ENCODE measurements at places on chromosomes 3 and 15.

DNA sequence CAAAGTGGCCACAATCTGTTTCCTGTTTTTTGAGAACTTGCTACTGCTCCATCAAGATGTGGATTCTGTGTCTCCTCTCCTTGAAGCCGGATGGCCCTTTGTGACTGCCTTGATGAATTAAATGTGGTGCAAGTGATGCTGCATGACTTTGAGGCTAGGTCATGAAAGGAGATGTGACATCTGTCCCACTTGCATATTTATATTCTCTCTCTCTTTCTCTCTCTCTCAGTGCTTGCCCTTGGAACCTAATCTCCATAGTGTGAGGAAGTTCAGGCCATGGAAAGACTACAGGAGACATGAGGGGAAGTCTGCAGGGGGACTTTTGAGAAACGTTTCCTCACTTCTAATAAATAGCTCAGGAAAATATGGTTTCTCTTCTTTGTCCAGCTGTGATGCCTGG, 50.0 kb upstream of the ADPGK start:
- no peak for DNase-seq

- no peak for DNase-seq
Observed at GRCh38 chr3:142602619-142603385, 6.6 kb downstream of the PLS1 start.

DNA sequence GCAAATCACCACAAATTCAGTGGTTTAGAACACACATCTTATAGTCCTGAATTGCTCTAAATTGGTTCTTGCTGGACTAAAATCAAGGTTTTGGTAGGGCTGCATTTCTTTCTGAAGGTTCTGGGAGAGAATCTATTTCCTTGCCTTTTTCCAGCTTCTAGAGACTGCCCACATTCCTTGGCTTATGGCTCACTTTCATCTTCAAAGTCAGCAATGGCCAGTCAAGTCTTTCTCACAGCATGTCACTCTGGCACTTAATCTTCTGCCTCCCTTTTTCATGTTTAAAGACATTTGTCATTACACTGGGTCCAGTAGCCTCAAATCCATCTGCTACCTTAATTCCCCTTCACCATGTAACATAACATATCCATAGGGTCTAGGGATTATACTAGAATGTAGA, 149.0 kb downstream of the NEK10 start:
- no peak for DNase-seq

DNA sequence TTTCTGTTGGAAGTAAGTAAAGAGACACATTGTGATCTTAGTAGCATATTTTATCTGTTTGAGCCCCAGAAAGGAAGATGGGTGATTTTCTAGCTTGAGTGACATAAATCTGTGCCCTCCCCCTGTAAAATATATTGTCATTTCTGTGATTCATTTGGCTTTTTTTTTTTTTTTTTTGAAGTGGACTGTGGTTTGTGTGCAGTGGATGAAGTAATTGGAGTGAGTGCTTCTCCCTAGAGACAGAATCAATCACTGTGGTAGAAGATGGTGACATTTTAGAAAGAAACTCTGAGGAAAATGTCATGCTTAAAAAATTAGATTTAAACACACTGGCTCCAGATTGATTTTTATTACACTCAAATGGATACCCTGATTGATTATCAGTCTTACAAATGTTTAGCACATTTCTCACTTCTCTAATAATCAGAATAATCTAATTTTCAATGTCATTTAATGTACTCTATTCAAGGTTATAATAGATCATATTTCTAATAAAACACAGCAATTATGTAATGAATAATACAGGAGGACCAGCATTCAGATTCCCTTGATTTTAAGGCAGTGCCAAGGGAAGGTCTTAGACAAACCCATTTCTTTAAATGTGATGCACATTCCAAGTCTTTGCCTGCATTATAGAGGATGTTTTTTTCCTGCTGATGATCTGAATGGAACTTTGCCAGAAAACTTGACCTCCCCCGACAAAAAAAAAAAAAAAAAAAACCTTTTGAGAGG, 116.6 kb downstream of the TOP2B start:
- DNase-seq, result no peak

DNA sequence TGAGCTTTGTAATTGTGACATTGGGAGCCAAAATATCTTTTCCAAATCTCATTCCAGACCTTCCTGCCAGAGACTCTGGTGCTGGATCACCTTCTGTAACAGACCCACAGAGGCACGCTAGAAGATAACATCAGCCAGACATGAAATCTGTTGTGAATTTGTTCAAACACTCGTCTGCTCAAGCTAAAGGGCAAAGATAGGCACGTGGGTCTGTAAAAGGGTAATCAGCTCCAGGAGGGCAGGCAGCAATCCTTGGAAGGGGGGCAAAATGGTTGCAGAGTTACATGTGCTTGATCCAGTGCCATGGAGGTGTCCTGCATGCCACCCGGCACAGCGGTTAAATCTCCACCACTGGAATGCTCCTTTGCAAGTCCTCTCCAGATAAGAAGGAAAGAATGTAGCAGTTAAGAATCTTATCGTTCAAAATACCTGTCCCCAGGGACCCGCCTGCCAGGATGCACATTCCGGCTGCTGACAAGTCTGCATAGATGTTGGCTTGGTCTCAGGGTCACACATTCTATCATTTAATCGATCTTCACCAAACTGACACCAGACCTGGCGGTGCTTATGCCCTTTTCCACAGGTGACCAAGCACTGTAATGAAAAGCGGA, 74.8 kb downstream of the ADAMTS9 start:
- DNase-seq, result no peak

- DNase-seq, result no peak
Observed at GRCh38 chr3:42654331-42655201, 1.1 kb downstream of the ZBTB47 start.

DNA sequence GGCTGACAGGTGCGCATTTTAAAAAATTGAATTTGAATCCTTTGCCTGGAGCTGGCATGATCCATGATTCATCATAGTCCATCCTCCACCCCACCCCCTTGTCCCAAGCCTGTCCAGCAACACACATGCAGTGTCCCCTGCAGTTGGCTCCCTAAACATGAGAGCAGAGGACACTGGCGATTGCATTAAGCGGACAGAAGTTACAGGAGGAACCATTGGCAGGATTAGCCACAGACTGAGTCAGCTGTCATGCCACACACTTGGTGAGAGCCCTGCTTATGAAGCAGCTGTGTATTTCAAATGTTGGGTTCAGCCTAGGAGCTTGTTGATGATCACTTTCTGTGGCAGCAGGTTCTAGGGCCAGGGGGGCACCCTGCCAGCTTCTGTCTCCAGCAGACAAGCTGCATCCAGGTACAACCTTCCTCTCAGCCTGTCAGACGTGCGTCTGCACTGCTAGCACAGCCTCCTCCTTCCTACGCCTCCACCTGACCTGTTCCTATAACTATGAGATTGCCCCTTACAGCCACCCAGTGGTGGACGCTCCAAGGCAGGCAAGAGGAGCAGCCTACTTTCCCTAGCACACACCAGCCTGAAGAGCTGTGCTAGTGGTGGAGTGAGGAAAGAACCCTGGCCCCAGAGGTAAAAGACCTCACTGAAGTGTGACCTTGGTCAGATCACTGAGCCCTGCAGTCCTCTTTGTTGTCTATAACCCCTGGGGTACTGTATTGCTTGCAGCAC, 121.9 kb downstream of the SLCO3A1 start:
- DNase-seq, result no peak

GRCh38 chr15:81161851-81162250, 27.8 kb downstream of the CFAP161 start:
- DNase-seq, result no peak

GRCh38 chr3:191085091-191085490, 114.0 kb upstream of the OSTN start:
- no peak for DNase-seq

DNA sequence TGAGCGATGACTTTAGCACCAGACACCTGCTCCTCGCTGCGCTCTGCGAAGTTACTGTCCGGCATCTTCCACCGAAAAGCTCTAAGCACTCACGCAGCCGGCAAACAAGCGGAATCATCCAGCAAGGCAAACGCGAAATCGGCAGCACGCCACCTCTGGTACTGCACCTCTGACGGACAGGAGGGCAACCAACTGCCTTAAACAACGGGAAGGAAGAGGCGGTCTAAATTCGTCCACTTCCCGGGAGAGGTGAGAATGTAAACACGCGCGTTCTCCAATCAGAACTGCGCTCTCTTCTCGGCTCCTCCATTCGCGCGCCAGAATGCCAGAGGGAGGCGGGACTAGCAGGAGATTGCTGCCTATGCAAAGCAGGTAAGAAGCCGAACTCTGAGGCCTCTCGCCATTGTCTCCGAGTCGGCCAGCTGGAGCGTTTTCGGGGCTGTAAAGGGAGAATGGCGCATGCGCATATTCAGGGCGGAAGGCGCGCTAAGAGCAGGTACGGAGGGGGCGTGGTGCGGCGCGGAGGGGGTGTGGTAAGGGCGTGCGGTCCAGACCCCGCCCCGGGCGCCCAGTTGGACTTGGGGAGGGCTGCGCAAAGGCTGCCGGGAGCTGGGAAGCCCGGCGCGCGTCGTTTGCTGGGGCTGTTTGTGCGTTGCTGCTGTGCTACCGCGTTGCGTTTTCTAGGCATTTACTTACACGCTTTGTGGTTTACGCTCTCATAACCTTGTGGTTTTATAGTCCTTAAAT, at the start of the genes BTD and HACL1:
Gene BTD, plus strand, starts transcription at position 347 of the 747 bp plus-strand sequence. CDS start 33,695 bp downstream, outside the sequence.
Gene HACL1, minus strand, starts transcription at position 171 of the 747 bp plus-strand sequence. Its CDS starts 106 bp downstream, at position 65.
- no peak for DNase-seq

GRCh38 chr15:83746231-83746630, 92.3 kb downstream of the ADAMTSL3 start:
- no peak for DNase-seq

DNA sequence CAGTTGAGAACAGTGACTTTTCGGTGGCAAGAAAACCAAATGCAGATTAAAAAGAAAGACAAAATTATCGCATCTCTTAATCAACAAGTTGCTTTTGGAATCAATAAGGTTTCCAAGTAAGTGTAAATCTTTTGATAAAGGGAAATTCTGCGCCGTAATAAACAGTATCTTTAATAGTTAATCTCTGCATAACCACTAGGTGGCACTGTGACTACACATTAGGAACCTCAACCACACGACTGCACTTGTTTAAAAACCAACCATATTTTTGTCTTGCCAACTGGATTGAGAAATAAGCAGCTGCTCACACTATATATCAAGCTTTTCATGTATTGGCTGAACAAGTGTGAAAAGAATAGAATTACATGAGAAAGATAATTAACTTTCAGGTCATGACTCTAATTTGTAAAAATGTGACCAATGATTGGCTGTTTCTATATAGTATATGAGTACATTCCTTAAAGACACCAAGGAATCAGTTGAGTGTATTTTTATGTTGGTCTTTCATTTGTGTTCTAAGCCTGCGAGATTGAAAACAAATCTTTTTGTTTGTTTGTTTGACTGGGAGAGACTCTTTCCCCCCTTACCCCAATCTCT, 72.7 kb downstream of the DZIP3 start:
- no peak for DNase-seq

DNA sequence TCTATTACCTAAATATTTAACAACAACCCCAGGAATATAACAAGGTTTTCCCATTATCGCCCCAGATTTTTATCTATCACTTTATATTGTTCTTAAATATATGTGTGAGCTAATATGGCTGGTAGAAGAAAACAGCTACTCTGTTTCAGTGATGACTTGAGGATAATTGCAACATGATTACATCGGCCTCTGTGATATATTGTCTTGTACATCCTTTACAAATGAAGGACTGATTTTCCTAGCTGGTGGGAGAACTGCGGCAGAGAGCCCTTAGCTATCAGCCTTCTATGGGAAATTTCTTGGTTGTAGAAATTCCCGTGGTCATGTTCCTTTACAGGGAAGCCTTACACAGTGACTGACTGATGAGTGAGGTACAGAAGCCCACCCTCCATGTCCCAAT, 110.9 kb upstream of the ZNF717 start:
- no peak for DNase-seq

DNA sequence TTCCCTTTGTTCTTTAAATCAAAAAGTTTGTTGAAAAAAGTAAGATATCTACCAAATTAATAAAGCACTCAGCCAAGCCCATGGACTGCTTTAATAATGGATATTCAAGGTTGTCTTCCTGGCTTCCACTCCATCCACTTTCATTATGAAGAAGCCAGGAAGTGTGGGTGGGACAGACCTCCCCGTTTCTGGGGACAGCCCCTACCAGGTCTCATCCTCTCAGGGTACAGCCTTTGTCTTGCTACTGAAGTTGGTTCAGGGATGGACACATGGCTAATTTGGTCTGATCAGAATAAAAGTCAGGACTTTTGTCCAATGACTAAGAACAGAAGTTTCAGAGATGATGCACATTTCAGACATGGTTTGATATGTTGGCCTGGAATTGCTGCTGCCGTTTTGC, 32.6 kb downstream of the CCNB2 start:
- DNase-seq, result no peak

- no peak for DNase-seq
Observed at GRCh38 chr15:69830430-69830829, 267.3 kb downstream of the TLE3 start.

GRCh38 chr3:8147711-8148110, 353.9 kb upstream of the LMCD1 start:
- no peak for DNase-seq

- DNase-seq, result no peak
Observed at GRCh38 chr3:81549831-81550230, 211.6 kb downstream of the GBE1 start.

DNA sequence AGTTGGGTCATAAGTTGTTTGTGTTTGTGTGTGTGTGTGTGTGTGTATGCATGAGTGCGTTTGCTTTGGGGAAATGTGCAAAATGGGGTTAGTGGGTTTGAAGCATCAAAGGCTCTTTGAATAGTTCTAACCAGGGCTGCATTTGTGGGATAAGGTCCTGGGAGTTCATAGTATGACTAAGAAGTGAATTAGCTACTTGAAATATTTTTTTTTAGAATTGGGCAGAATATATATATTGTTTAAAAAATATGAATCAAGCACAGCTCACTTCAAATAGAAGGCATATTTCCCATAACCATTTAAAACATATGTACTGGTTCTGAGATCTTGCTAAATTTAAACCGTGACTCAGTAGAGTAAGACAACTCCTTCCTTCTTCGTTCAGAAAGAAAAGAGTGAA, 43.1 kb downstream of the IGF2BP2 start:
- DNase-seq, result no peak

DNA sequence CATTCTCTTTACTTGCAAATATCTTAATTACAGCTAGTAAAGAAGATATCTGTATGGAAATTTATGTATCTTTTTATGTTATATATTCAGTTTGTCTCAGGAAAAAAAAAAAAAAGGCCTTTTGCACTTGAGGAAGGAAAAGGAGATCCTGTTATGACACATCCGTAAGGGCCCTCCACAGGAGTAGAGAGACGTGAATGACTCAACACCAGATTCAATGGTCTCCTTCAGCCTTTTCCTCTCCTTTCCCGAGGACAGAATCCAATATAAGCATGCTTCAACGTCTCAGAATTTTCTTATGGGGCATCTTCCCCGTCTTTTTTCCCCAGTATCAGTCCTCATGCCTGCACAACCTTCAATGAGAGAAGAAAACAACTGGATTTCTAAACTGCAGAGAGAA, 340.3 kb downstream of the NTRK3 start:
- DNase-seq, result no peak

- DNase-seq, result no peak
Observed at GRCh38 chr3:122936986-122937385, 90.6 kb downstream of the SEMA5B start.

GRCh38 chr3:193559100-193559499, 4.4 kb upstream of the ATP13A4 start:
- no peak for DNase-seq

All from GOT3 (cell line).